NCI-H1930 (cell line): ENCODE measurements at places on chromosomes 2 and 18.

GRCh38 chr2:170017860-170018532, 160.0 kb upstream of the MYO3B start:
- DNase-seq = no peak

GRCh38 chr2:145546091-145546490, 1026.2 kb upstream of the ZEB2 start:
- no peak for DNase-seq

DNA sequence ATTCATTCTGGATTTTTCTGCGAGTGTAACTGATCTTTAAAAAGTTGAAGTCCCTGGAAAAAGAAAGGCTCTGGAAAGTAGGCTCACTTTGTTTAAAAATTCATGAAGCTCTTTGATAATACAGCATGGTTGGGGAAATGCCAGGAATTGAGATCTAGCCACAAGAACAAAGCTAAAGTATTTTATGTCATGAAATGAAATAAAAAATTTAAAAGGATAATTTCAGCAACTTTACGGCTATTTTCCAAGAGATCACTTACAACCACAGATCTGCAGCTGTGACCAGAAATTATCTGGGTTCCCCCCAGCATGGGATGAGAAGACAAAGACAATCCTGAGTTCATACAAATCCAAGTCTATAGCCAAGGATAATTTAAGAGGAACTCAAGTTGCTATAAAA, 25.3 kb upstream of the RFX8 start:
- no peak for DNase-seq

- DNase-seq = no peak
Measured at GRCh38 chr2:136049991-136050920, 64.8 kb upstream of the DARS1 start.

DNA sequence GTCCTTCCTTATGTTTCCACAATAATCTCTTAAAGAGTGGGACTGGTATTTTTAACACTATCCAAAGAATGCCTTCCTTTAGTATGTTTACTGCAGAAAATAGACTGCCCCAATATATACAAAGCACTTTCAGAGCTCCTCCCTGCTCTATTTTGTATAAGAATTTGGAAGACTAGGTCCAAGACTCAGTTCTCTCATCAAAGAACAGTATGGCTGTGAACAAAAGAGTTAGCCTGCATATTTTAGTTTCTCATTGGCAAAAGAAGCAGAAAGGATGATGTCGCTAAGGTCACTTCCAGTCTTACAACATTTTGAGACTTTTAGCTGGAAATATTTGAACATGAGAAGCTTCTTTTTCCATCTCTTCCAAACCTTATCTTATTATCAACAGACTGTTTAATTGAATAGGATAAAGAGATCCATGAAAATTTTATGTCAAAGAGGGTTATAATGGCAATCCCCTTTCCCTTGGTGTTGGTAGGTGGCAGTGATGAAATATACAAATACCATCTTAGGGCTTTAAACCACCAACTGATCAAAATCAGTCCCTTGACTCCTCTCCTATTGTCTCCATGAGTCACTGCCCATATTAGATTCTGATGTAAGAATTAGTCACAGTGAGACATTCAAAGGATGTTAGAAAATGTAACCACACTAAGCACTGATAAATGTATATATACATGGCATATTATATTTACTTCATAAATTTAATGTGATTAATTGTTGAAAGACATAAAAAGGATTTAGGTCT, 266.9 kb upstream of the DSEL start:
- peak; percentile 31 for DNase-seq

DNA sequence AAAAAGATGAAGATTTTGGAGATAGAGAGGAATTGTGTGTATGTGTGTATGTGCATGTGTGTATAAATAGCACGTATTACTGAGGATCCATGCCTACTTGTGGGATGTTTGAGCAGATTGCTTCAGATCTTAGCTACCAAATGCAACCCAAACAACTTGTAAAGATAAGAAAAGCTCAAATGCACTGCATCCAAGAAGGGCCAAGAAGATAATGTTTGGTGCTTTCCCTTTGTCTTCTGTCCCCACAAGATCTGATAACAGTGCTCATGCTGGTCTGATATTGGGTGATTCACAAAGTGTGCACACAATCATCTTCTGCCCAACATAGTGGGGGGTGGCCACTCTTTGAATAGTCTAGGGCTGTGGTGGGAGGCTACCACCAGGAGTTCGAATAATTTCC, 284.8 kb upstream of the CYRIA start:
- no peak for DNase-seq

DNA sequence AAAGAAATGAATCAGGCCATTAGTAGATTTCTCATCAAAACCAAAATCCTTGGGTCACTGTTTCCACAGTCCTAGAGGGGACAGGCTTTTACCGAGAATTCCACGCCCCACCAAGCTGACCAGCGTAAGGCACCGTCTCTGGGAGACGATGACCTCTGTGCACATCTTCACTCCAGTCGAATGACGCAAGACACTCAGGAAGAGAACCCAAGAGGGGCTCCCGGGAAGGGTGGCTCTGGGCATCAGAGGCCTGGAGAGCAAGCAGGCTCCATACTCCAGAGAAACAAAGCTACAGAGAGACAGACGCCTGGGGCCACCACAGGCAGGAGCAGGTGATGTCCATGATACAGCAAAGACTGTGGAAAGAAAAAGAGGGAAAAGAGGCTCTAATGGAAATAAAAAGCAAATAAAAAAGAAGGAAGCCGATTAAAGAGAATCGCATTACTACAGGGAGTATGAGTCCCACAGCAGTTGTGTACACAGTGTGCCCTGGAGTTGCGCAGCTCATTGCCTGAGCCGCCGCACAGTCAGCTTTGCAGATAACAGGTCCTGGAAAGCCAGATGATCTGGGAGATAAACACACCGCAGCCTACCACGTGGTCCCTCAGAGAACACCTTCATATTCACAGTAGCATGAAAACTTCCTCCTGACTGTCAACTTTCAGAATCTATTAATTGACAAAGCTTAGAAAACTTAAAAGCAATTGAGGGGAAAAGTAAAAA, 572.7 kb upstream of the SALL3 start:
- no peak for DNase-seq

DNA sequence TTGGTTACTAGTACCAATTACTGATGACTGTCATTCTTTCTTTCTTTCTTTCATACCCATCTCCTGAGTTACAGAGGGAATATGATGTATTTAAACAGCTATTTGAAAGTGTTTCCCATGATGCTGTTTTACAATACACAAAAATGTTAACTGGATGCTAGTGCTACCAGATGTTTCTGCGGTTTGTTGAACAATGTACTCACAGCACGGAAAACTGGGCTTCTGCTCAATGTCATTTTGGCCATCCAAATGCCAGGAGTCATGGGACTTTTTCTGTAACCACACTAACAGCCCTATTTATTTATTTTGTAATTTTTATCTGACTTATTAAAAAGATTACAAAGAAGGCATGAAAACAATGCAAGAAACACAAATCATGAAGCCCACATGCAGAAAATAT, 313.8 kb downstream of the RIT2 start:
- DNase-seq = no peak

GRCh38 chr2:26633993-26634595, 7.1 kb downstream of the CIB4 start:
- no peak for DNase-seq

- no peak for DNase-seq
Measured at GRCh38 chr18:13376841-13377351, 158.3 kb downstream of the LDLRAD4 start.

- no peak for DNase-seq
Measured at GRCh38 chr2:119827866-119828507, 68.3 kb downstream of the PTPN4 start.

- no peak for DNase-seq
Measured at GRCh38 chr2:39424951-39425350, 12.1 kb downstream of the MAP4K3 start.

DNA sequence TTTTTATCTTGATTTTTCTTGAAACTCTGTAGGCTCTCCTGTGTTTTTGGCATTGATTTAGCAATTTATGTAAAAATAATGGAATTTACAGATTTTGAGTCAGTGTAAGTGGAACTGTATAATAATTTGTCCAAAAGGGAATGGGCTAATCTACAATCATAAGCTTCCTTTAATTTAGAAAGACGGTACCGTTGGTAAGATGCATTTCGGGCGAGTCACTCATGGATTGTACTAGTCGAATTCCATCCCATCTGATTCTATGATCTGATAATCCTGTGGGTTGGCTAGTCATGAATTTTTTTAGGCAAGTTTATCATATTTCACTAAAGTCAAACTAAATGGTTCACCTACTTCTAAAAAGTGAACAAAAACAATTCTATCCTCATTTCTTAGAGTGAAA, 133.4 kb downstream of the ZNF407 start:
- DNase-seq = no peak

DNA sequence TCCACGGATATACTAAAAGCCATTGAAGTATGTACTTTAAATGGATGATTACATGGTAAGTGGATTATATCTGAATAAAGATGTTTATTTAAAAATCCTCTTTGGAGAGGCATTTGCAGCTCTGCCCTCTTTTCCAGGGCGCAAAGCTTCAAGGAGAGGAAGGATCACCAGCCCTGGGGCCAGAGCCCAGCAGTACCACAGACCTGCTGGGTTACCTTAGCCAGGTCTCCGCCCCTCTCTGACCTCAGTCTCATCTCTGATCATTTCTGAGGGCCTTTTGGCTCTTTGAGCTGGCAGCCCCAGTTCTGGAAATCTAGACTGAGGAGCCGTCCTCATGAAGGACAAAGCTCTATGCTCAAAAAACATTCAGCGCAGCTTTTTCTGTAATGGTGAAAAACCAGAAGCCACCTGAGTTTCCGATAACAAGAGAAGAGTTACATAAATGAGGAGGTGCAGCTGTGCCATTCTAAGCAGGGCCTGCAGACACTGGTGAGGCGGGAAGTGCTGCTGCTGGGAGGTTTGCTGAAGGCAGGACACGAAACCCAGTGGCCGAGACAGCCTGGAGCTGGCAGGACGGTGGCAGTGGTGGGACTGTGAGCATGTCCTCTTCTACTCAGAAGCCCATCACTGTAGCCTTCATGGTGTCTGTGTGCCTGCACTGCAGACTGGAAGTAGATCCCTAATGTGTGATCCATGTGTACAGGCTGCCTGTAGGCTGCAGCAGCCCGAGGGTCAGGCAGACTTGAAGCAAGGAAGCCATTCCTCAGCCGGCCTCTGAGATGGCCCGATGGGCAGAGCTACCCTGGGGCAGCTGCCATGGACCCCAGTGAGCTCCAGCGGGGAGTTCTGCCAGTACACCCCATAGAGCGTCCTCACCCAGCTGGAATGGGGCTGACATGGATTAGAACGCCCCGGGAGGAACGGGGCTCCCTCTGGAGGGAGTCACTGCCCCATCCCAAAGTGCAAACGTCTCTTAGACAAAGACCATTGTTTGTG, 27.7 kb downstream of the ADRA2B start:
- no peak for DNase-seq

DNA sequence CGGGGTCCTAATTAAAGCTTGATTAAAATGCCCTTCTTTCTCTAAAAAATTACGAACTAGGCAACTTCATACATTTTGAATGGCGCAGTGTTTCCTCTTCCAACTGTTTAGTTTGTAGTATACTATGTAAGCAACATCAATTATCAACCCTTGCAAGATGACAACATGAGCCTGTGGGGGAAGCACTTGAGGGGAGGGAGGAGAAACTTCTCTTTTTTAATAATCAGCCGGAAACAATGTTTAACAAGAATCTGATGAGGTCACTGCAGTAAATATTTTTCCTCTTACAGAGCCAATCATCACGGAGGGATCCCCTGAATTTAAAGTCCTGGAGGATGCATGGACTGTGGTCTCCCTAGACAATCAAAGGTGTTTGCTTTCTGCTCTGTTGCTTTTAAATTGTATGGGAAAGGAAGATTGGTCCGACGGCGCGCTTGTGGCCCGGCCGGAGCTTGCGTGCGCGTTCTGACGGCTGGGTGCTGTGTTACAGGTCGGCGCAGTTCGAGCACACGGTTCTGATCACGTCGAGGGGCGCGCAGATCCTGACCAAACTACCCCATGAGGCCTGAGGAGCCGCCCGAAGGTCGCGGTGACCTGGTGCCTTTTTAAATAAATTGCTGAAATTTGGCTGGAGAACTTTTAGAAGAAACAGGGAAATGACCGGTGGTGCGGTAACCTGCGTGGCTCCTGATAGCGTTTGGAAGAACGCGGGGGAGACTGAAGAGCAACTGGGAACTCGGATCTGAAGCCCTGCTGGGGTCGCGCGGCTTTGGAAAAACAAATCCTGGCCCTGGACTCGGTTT, 5.3 kb upstream of the DLX1 start:
- no peak for DNase-seq

- peak; percentile 18 for DNase-seq
Measured at GRCh38 chr2:100818606-100819369, 1.2 kb upstream of the NPAS2 start.

GRCh38 chr2:88807237-88807962, 115.9 kb downstream of the RPIA start:
- DNase-seq = no peak

DNA sequence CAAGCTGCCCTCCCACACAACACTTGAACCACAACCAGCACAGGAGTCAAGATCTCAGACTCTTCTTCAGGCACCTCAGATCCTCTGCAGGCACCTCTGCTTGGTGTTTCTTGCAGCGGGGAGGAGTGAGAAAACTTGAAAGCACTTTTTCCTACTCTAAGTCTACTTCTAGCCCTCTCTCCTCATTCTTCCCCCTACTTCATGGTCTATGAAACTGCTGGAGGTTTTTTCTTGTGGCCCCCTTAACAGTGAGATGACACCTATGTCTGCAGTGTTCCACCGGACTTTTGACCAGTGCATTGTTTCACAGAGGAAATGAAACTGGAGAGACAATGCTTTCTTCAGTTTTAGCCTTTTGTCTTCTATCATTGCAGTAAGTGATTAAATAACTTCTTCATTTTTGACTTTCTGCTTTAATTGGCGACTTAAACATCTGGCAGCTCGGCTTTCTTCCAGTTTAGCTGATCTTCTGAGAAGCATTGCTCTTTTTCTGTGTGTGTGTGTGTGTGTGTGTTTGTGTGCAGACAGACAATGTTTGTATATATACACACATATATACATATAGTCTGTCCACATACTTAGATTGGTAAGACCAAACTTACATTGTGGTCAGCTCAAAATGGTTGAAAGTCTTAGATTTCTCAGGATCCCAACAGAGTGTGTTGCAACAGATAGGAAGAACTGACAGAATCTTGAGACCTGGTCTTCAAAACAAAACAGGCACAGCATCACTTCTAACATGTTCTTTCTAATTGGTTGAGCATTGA, 1474.0 kb upstream of the TMEFF2 start:
- DNase-seq = no peak

DNA sequence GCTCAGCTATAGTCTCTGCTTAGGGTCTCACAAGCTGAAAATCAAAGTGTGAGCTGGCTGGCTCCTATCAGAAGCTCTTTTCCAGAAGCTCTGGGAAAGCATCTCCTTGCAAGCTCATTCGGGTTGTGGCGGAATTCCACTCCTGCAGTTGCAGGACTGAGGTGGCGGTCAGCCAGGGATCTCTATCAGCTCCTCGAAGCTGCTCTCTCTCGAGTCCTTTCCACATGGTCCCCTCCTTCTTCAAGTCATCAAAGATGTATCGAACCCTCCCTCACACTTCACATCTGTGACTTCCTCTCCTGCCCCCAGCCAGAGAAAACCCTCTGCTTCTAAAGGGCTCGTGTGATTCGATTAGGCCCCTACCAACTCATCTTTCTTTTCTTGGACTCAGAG, 141.7 kb downstream of the ZFP36L2 start:
- no peak for DNase-seq

GRCh38 chr2:29360016-29360784, 245.0 kb downstream of the CLIP4 start:
- DNase-seq = no peak

- DNase-seq = no peak
Measured at GRCh38 chr2:234544659-234545611, 48.1 kb upstream of the ARL4C start.
